Left kidney (tissue), 8 donors: ENCODE measurements at places on chromosomes 12 and 14.
A peak's percentile ranks its signal among the peaks of the same experiment; 100 is the strongest.

DNA sequence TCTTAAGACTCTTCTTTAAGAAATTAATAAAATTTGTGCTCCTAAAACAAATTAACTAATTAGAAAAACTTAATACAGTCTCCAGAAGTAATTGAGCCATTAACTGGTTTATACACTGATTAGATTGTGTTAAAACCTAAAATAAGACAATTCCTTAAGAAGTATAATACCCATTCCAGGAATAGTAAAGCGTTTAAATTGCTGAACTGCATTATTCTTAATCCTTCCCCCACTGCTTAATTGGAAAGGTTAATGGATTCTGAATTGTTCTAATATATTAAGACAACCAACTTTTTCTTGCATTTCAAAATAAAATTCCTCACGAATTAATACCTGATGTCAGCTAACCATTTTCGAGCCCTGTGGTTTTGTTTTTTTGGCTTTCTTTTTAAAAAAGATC is 128.4 kb downstream of the KICS2 start:
- no peak for DNase-seq

DNA sequence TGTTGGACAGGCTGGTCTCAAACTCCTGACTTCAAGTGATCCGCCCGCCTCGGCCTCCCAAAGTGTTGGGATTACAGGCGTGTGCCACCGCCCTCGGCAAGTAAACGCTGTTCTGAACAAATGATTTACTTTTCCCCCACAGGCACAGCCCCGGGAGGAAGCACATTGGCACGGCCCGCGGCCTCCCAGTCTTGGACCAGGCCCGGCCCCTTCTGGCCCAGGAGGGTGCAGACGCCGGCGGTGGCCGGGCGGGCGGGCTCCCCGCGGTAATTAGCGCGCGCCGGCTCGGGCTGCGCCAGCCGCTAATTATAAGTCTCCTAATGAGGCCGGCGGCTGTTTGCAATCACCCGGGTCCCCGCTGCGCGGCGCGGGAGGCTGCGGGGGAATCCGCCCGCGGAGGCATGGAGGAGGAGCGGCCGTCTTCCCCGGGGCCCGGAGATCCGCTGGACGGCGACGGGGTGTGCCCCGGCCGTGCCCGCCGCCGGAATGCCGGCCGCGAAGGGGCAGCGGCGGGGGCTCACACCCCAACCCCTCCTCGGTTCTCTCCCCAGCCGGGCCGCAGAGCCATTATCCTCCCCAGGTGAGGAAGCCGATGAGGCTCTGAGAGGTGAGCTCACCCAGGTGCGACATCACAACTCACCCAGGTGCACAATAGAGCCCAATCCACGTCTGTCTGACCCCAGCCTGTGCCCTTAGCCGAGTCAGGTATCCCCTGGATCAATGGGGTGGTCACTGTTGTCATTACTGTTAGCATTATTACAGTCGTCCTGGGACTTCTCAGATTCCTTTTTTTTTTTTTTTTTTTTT is 3.3 kb upstream of the POP5 start:
- DNase-seq, result no peak

GRCh38 chr12:27279826-27280225 is 35.7 kb downstream of the STK38L start:
- no peak for DNase-seq

DNA sequence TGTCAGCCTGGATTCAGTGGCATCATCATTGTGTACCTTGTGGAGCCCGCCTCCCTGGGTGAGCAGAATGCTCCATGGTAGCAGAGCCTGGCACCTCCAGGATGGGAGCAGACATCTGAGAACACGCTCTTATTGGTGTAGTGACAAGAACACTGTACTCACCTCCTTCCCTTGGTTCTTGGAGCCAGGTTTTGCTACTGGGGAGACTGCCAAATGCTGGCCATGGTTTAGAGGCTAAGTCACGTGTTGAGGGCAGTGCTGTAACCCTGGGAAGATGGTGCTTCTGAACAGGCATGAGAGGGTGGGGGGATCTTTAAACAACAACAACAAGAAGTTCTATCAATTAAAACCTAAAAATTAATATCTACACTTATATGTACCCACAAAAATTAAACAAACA is 47.6 kb upstream of the ASPG start:
- no peak for DNase-seq

DNA sequence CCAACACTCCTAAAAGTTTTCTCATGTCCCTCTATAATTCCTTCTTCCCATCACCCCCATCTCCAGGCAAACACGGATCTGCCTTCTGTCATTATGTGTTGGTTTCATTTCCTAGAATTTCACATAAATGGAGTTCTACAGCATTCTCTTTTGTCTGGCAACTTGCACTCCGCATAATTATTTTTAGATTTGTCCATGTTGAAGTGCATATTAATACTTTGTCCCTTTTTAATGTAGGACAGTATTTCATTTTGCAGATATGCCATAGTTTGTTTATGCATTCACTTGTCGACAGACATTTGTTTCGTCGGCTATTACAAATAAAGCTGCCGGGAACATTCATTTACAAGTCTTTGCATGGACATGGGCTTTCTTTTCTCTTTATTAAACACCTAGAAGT is 150.0 kb downstream of the CRADD start:
- no peak for DNase-seq

- DNase-seq, result no peak
Measured at GRCh38 chr14:80005561-80005960, 205.7 kb downstream of the DIO2 start.

DNA sequence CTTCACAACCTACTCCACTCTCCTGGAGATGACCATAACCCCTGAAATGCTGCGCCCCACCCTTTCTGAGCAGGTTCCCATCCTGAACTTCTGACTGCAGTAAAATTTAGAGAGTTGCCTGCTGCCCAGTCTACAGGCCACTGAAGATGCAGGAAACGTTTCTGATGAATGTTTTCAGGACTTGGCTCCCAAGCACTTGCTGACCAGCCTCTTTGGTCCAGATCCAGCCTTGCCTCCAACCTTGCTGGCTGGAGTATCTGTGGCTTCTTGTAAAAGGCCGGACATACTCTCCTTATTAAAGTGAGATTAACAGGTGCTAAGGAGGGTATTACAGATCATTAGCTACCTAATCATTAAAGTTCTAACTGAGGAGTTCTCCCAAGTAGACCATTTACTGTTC is 70.3 kb upstream of the STXBP6 start:
- no peak for DNase-seq

DNA sequence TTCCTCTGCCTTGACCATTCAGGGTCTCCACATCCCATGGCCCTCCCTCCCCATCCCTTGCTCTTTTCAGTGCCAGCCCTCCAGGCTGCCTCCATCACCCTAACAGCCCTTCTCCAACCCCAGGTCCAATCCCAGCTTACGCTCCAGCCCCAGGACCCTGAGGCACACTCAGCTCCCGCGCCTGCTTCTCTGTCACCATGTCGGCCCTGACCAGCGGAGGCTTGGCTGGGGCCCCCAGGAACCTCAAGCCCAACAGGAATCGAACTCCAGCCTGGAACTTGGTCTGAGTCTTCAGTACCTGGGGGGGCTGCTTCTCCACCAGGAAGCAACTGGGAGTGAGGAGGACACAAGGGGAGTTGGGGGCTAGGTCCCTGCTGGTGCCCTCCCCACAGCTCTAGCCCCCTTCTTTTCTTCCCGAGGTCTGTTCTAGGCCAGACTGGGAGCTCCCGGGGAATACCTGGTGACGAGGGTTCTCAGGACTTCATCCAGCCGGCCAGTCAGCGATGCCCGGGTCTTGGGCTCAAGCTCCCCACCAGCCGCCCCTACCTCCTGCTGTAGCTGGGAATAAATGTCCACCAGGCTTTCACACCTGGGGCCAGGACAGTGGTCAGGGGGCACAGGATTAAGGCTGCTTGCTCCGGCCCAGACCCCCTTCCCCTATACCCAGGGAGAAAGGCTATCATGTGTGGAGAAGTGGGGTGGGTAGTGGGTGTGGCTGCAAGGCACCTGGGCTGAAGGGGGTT is 6.0 kb downstream of the STAT6 start:
- DNase-seq, result no peak

DNA sequence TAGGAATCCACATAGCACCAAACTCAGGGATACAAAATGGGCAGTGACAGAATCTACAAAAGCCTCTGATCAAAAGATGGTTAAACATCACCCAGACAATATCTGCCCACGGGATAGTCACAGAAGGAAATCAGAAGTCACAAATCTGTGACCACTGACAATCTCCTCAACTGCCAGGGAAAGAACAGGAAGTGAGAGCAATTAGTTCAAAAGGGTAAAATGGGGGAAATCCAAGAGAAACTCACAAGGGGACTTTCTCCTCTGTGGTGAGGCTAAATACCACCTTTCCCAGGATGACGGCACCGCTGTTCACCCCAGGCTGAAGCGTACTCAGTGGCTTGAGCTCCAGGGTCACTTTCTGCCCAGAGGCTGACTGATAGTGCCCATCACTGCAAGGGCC is 10.7 kb downstream of the TTC5 start:
- no peak for DNase-seq

GRCh38 chr12:76872415-76872814 is 6.4 kb downstream of the CSRP2 start:
- no peak for DNase-seq

DNA sequence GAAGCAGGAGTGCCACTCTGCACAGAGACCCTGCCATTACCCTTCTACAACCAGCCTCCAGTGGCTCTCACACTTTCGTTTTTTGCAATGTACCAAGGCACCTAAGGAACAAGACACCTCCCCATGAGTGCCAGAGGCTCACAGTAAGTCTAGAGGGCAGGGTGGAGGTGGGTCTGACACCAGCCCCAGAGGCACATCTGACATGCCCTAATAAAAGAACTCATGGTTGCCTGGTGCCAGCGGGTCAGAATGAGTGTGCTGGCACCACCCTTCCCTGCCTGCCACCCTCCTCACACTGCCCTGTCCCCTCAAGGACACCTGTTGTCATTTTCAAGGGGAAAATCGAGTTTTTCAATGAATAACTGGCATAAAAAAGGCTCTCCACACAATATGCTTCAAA is 161.2 kb downstream of the FOXN3 start:
- no peak for DNase-seq

DNA sequence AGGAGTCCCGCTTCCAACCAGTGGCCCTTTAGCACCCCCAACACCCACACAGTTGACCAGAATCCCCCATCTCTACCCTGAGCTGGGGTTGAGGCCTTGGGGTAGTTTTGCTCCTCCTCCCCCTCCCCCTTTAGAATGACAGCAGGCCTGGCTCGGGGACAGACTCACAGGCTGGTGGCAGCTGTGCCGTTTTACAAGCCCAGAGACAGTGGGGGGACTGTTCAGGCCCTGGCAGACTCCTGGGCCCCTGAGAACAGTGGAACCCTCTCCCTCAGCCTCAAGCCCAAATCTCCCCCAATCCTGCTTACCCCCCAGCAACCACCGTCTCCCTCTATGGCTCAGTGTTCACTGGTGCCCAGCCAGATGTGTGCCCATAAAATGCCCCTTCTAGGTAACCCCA is 10.1 kb downstream of the TMEM119 start:
- no peak for DNase-seq

DNA sequence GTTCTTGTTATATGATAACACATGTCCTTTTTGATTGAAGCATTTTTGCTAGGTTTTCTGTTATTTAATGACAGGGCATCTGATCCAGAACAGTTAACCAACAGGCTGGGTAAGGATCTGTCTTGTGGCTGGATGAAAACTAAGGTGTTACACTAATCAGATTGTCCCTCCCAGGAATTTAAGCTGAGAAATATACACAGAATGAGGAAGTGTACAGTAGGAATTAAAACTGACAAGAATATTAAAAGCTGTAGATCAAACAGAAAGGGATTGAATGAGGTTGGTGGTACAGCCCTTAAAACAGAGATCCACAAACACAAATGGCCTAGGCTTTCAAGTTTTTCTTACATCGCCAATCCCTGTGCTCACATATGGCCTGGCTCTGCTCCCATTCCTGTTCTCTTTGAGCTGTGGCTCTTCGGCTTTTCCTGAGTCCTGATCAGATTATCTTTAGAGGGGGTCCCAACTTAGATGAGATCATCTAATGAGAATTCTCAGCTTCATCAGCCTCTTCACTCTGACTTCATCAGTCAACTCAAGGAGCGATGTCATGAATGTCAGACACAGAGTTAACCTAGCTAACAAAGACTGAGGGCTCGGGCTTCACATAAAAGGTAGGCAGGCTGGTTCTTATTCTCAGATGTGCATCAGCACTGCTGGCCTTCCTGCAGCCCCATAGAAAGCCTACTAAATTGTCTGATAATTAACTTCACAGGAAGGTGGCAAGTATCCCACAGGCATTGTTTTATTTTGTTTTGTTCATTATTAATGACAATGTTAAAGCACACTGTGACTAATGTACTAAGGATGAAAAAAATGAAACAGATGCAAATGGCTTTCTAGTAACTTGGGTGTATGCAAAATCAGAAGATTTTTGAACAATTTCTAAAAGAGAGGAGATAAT is 11.4 kb downstream of the PYGL start:
- no peak for DNase-seq

DNA sequence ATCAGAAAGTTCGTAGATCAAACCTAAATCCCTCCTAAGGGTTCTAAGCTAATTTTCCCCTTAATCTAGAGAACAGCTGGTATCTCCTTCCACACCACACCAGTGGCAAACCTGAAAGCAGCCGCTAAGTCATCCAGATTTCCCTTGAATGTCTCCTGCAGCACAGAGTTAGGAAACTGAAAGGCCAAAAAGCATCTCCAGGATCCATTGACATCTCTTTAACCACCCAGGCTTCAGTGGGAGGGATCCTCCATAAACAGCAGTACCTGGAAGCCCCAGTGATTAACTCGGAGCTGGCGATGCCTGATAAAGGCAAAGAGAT is 47.6 kb downstream of the CRACR2A start:
- DNase-seq, result no peak

GRCh38 chr14:35362911-35363374 is 41.6 kb downstream of the NFKBIA start:
- no peak for DNase-seq

- DNase-seq, result no peak
Measured at GRCh38 chr14:95727056-95727700, 13.3 kb upstream of the TCL1A start.

GRCh38 chr14:64730681-64731080 is 26.5 kb downstream of the PLEKHG3 start:
- DNase-seq, result no peak

DNA sequence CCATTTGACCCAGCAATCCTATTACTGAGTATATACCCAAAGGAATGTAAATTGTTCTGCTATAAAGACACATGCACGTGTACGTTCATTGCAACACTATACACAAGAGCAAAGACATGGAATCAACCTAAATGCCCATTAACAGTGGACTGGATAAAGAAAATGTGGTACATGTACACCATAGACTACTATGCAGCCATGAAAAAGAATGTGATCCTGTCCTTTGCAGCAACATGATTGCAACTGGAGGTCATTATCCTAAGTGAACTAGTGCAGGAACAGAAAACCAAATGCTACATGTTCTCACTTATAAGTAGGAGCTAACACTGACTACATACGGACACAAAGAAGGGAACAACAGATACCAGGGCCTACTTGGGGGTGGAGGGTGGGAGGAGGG is 45.7 kb upstream of the VRK1 start:
- no peak for DNase-seq

- no peak for DNase-seq
Measured at GRCh38 chr12:108744021-108744897, 12.9 kb upstream of the CORO1C start.

GRCh38 chr12:88579161-88579517 is 1.1 kb downstream of the KITLG start:
- DNase-seq, result peak; percentile 24

- no peak for DNase-seq
Measured at GRCh38 chr14:61315313-61315712, 6.1 kb upstream of the PRKCH start.
